Activated CD4-positive, CD25-positive, alpha-beta regulatory T cell (primary cell): ENCODE measurements at places on chromosomes 5 and 9.
A peak's percentile ranks its signal among the peaks of the same experiment; 100 is the strongest.

- DNase-seq, result no peak
Measured at GRCh38 chr9:112378328-112379176, 1.4 kb upstream of the HSDL2 start.

DNA sequence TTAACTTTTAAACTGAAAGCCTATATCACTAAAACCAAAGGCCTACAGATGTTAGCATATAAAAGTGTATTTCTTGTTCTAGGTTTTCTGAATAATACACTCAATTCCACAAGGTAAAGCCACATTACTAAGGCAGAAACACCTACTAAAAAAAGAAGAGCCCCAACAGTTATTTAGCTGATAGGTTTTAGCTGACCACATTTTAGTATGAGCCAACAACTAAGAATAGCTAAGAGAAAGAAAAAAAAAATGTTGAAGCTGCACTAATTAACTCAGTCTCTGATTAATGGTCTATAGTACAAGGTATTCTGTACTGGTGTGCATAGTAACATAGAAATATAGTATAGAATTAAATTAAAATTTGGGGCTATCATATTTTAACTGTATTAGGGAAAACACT, 23.5 kb downstream of the ZFR start:
- no peak for DNase-seq

- no peak for DNase-seq
Measured at GRCh38 chr9:90795084-90795483, 6.5 kb upstream of the SYK start.

GRCh38 chr5:146331423-146331822, 7.2 kb upstream of the POU4F3 start:
- DNase-seq, result no peak

GRCh38 chr5:10533226-10533625, 30.6 kb upstream of the ANKRD33B start:
- no peak for DNase-seq

DNA sequence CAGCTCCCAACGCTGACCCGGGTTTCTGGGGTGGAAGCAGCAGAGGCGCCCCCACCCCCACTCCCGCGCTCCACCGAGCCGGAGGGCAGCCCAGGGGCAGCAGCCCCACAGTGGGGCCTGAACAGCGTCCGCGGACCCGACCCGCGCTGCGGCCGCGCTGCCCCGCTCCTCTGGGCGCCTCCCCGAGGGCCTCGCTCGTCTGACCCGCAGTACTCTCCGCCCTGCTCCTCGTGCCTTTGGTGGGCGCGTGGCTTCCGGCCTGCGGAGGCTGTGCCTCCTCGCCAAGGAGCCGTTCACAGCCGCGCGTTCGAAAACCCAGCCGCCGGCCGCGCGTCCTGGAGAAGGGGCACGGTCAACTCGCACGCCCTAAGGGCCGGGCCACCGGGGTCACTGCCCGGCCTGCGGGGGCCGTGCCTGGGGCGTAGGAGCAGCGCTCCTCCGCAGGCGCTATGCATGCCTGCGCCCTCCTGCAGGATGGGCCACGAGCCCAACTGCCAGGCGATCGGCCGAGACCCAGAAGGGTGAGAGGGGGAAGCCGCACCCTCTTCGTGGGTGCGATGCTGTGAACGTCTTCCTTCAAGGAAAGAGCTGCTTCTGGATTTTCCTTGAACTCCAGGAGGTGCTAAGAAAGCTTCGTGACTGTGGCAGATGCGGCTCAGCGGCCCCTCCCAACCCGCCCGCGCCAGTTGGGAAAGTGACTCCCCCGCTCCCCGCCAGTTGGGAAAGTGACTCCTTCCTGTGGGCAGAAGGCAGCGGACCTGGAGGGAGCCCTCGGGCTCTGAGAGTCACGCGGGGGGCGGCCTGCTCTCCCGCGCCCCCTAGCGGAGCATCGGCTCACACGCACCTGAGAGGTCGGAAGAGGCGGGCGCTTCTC, 82.7 kb downstream of the HSD17B3 start:
- no peak for DNase-seq

DNA sequence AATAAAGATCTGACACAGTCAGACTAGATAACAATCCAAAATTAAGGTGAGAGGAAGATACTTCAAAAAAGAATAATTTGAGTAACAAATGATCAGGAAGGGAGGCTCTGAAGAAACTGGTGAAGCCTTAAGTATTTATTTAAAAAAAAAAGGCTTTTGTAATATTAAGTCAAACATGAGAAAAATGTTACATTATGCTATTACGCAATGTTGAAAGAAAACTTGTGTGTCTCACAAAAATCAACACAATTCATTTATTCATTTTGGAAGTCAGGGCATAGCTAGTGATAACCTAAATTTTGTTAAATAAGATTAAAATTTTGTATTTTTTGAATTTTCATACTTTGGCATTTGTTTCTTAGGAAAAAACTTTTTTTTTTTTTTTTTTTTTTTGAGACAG, 28.2 kb downstream of the WDR41 start:
- no peak for DNase-seq

DNA sequence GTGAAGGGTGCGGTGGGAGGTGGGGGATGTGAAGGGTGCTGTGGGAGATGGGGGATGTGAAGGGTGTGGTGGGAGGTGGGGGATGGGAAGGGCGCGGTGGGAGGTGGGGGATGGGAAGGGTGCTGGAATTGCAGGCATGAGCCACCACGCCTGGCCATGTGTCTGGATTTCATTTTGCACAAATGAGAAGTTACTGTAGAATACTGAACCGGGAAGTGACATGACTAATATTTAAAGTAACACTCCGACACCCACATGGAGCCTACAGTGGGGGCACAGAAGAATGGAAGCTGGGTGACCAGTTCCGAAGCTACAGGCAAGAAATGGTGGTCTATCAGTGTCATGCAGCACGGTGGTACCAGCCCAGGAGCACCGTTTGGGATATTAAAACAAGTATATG, 69.9 kb upstream of the SPTLC1 start:
- DNase-seq, result no peak

DNA sequence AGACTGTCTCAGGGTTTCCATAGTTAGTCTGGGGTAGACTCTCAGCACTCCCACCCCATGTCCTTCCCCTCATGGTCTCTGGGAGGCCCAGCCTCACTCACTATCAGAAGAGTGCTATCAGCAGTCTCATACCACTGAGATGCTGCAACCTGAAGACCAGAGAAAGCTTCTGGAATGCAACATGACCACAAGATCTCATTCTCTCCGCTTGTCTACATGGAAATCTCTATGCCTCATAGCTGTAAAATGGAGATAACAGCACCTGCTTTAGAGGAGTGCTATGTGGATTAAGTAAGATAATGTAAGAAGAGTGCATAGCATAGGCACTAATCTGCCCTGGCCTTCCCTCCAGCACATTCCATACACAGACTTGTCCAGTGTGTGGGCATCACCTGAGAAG, 47.0 kb upstream of the ZNF169 start:
- no peak for DNase-seq

DNA sequence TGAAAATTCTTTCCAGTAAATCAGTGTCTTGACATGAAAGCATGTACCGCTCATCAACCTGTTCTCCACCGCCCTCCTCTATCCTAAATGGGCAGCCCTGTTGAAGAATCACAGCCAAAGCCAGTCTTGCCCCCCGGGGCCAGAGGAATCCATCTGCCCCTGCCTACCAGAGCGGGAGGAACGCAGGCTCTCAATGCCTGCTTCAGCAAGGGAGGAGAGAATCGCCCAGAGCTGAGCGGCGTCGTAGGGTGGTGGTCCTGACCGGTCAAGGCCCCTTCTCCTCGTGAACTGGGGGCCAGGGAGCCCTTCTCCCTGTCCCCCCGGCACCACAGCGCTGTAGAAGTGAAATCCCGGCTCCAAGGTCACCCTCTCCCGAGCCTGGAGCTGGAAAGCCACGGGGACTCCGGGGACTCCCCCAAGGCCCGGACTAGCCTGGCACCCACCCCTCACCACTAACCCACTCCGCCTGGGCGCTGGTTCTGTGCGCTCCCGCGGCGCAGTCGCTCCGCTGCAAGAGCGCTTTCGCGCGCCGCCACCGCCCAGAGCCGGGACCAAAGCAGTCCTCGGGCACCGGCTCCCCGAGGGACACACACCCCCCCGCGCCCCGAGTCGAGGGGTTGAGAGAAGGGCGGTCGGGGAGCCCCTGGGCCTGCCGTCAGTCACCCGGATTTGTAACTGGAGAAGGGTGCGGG, 718 bp upstream of the TMEM215 start:
- DNase-seq, result no peak

- no peak for DNase-seq
Measured at GRCh38 chr5:179301376-179301775, 43.9 kb downstream of the ADAMTS2 start.

GRCh38 chr9:124015661-124016131, 4.1 kb downstream of the LHX2 start:
- DNase-seq, result no peak

GRCh38 chr5:758698-759053, 25.9 kb downstream of the ZDHHC11B start:
- no peak for DNase-seq

GRCh38 chr5:411728-412127, 31.2 kb upstream of the EXOC3 start:
- DNase-seq, result no peak

- peak; percentile 28 for DNase-seq
Measured at GRCh38 chr5:472076-472655, 29.2 kb downstream of the EXOC3 start.

GRCh38 chr5:126441230-126441629, 18.0 kb downstream of the GRAMD2B start:
- no peak for DNase-seq

GRCh38 chr5:73201547-73202513, 28.8 kb downstream of the TMEM174 start:
- peak; percentile 5 for DNase-seq

DNA sequence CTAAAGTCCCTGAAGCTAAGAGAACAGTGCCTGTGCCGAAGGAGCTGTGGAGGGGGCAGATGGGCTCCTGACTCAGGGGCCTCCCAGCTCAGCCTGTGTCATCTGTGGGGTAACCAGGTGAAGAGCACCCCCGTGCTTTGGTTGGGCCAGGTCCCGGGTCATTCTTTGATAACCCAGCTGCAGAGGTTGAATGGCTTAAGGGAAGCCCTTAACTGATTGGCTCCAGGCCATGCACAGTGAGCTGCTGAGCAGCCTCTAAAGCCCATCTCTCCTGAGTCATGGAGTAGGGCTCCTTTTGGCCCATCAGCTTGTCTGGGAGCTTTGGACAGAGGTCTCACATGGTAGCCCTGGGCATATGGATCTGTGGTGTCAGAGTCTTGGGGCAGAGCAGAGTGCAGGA, 28.7 kb downstream of the COL27A1 start:
- no peak for DNase-seq

DNA sequence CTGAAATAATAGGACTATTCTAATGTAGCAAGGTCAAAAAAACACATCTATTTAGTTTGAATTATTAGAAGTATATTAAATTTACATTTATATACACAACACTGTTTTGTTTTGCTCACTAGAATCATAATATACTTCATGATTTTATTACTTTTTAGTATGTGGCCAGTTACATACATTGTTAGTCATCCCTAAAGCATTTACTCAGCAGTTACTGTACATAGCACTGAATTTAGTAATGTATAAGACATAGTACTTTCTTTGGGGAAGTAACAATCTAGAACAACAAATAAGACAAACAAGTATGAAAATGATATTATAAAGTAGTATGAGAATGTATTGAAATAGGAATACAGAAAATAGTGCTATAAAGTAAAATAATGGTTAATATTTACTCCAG, 28.2 kb downstream of the ERCC8 start:
- DNase-seq, result no peak

DNA sequence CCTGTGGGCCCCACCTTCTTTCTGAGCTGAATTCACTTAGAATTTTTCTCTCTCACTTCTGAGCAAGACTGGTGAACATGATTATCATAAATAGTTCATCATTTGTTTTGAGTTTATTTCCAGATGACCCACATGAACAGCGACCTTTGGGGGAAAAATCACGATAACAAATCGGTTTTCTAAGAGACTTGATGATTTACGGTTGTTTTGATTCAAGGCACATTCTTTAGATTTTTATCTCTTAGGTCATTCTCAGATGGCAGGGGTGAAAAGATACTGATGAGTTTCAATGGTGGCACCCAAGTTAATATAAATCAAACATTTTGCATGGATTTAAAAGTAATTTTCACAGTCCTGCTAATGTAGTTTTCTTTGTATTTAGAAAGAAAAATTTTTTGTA, 95.1 kb downstream of the DMXL1 start:
- no peak for DNase-seq

GRCh38 chr5:109645707-109646192, 44.0 kb upstream of the MAN2A1 start:
- no peak for DNase-seq

- no peak for DNase-seq
Measured at GRCh38 chr5:177440211-177440989, 6.2 kb upstream of the PRR7 start.

- no peak for DNase-seq
Measured at GRCh38 chr5:115417076-115417475, 120.6 kb upstream of the CCDC112 start.

GRCh38 chr9:109417054-109417453, 81.1 kb downstream of the PTPN3 start:
- DNase-seq, result no peak

DNA sequence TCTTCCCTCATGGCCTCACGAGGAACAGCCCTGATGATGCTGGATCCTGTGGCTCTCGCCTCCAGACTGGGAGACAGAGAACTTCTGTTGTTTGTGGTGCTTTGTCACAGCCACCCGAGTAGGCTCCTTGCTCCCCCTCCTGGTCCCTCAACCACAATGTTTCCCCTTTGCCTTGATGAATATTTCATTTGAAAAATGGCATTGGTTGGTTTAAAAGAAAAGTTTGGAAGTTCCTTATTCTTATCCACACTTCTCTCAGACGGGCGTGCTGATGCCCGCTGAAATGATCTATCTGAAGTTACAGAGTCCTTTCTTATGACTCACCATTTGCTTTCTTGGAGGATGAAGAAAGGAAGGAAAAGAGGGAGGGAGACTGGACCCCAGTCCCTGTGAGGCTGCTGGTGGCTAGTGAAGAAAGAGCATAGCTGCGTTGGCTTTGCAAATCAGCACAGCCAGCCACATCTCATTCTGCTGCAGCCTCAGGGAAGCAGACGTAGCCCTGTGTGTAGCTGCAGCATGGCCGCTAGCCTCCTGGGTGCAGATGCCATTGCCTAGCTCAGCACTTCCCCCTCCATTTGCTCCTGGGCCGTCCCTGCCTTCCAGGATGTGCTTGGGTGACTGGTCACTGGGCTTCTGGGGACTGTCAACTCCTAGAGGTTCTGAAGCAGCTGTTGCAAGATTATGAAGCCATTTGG, 185.9 kb downstream of the ERCC6L2 start:
- DNase-seq, result peak; percentile 6

DNA sequence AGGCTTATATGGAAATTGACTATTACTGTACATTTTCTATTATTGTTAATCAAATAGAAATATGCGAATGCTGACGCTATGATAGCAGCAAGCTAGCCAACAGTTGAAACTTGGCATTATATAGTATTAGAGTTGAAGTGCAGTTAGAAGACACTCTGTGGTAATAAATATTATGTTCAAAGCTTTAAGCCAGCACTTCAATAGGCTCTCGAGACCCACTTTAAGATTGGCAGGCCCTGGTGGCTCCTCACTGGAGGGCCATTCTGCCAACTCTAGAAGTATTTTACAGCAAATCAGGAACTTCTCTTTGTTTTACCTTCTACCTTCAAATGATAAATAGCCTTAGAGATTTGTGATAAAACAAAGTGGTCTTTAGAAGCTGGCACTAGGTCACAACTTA, 2029.0 kb upstream of the WWC1 start:
- no peak for DNase-seq
